GM12865 (cell line): ENCODE measurements at places on chromosomes 6 and 20.

GRCh38 chr6:44914141-44914540, 414.0 kb upstream of the RUNX2 start:
- DNase-seq, result no peak

DNA sequence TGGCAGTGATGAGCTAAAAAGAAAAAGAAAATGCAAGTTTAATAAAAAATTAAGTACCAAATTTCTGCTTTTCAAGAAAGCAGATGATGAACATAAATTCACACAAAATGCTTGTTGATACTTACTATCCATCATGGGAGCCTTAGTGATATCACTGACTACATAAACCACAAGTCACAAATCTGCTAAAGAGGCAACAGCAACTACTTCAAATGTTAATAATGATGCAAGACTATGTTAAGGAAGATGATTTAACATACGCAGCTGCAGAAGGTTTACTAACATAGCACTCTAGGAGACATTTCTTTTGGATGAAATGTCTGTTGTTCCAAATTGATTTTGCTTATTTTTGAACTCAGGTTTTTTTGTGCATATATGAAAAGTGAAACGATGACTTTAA, 18.6 kb downstream of the FYN start:
- DNase-seq, result no peak

GRCh38 chr20:47773371-47773786, 11.9 kb downstream of the SULF2 start:
- DNase-seq, result no peak

- DNase-seq, result no peak
Measured at GRCh38 chr6:139602577-139602976, 228.1 kb upstream of the CITED2 start.

- no peak for DNase-seq
Measured at GRCh38 chr6:17212546-17213371, 68.4 kb upstream of the RBM24 start.

- DNase-seq, result no peak
Measured at GRCh38 chr20:51424270-51425117, 118.0 kb downstream of the NFATC2 start.

GRCh38 chr6:109260126-109260525, 122.1 kb downstream of the CD164 start:
- DNase-seq, result no peak

DNA sequence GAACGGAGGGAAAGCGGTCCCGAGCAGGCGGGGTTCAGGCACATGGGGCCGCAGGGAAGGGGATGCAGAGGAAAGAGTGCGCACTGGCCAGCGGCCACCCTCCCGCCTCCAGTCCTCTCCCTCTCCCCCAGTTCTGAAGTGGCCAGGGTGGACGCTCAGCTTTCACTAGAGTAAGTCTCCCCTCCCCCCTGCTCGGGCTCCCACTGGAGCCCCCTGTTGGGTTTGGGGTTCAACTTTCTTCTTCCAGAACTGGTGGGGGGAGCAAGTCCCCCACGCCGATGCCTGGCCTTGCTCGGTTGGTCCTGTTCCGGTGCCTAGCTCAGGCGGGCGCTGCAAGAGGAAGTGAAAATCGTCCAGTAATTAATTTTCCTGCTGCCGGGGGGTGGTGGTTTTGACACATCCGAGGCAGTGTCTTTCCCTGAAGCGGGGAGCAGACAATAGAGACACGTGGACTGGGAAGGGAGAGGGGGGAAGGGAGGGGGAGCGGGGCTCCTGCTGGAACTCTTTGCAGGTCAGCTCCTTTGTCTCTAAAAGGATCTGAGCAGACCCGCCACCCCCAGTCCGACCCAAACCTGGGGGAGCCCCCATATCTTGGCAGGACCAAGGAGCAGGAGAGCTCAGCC, 824 bp upstream of the SCRT2 start:
- no peak for DNase-seq

GRCh38 chr20:733861-734260, 34.4 kb downstream of the SLC52A3 start:
- no peak for DNase-seq

DNA sequence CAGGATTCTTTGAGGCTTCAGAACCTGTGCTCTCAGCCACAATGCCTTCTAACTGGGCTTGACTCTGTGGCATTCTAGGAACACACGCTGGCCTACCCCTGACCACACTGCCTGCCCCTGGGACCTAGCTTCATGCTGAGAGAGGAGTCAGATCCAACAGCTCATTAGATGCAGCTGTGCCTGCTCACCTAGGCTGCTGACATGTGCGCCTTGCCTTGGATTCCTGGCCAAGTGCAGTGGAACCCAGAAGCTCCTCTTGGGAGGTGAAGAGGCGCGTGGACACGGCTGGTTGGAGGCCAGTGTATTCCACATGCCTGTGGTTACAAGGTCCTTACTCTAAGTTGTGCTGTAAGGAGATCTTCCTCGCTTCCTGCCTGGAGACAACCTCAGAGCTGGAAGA, 24.7 kb upstream of the KCNK16 start:
- no peak for DNase-seq
